ENCODE measurements at places on chromosomes 7 and 10. TPM values are rescaled to one million over a fixed set of nuclear protein-coding genes. Genes with fewer than 3 reads are reported as not detected.

GRCh38 chr7:128055637-128056036 lies 24.4 kb upstream of the LRRC4 start:
- DNase-seq, result no peak

GRCh38 chr10:59937720-59938119 lies 31.4 kb upstream of the CCDC6 start:
- no peak for DNase-seq

GRCh38 chr10:77377678-77378352 lies 259.8 kb downstream of the KCNMA1 start:
- no peak for DNase-seq

DNA sequence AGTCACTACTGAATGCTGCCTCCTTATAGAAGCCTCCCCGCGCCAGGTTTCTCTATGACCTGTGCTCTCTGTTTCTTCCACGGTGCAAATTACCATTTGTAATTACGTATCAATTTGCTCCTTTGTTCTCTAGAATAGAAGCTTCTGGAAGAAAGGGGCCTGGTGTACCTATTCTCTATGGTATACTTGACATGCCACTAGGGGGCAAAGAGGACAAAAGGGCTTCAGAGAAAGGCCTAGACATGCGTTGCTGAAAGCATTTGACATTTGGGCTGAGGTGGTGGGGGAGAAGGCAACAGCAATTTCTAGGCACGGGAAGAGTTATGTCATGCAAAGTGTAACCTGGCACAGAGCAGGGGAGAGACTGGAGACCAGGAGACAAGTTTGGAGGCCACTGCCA lies 148.7 kb downstream of the WDR11 start:
- no peak for DNase-seq

DNA sequence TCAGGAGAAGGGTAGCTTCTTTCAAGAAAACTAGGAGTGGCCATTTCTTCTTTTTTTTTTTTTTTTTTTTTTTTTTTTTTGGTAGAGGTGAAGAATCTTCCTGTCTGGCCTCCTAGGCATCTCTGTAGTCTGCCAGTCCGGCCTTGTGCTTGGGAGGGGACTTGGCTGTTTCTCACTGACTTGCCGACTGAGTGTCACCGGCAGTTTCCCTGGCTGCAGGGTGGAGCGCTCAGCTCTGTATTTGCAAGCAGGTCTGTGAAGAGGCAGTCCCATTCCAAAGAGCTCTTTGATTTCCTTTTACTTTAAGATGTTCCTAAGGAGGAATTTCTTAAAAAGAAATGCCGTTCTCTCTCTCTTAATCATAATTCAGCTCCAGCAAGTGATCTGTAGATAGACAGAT lies 212.6 kb downstream of the ADRA2A start:
- no peak for DNase-seq

- DNase-seq, result no peak
Measured at GRCh38 chr10:75127471-75127870, 16.0 kb downstream of the SAMD8 start.

DNA sequence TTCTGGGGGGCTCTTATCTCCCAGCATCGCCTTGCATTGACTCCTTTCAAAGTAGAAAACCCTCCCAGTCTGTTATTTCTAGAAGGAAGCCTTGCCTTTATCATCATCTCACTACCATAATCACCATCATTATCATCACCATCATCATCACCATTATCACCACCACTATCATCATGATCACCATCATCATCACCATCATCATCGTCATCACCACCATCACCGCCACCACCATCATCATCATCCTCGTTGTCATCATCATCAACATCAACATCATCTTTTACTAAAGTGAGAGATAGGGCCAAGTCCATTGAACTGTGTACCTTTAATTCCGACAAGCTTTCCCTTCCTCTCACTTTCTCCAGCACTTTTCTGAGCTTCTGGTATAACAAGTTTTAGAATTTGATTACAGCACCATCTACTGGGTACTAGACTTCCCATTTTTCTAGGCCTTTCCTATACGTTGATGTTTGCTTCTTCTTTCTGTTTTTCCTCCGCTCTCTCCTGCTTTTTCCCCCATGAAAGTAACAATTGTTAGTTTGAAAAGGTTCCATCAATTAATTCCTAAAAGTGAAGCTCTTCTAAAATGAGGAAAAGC lies 226.4 kb downstream of the BUB3 start:
- no peak for DNase-seq

DNA sequence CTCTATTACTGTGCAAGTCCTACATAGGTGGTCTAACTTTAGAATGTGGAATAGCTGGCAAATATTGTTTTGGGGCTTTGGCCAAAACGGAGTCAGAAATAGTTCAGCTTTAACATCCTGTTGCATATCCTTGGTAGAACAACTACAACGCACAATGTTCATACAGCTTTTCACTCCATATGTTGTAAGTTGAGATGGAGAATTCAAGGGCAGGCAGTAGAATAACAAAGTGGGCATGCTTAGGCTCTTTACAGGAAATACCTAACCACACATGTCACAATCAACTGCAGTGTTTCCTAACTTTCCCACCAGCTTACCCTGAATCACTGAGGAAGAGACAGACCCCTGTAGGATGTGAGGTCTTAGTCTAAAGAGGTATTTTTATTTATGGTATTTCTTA lies 122.3 kb downstream of the PPP1R3A start:
- no peak for DNase-seq

DNA sequence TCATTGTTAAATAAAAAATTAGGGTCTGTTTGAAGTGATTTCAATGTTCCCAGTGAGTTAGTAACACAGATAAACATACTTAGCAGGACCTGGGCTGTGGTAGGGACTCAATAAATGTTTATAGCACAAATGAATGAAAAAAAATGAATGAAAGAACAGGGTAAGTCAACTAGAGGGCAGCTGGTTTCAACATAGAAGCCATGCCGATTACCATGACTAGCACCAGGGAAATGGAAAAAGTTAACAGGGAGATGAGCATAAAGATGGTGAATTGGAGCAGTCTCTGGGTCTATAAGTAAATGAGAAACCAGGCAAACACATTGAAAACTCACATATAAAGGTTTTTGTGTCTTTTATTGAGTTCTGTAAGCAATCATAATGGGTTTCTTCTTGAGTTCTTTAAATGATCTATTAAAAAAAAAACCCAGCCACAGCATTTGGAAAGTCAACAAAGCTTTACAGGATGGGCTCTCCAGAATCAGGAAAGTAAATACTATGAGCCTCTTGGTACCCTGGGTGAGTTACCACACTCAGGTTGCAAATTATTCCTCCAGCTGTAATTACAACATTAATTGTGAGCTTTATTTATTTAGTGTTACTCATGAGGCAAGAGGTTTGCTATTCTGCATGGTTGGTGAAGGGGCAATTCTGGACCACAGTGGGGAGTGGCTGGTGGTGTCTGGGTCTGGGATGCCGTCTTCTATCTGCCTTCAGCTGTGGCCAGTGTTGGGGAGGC lies 46.1 kb upstream of the MTPN start:
- no peak for DNase-seq

HMX3 gene
- total RNA-seq, result 0.27 TPM

GDF2 gene
- not detected for total RNA-seq

IQUB gene
- 0.96 TPM for total RNA-seq

COMTD1 gene
- total RNA-seq, result 32.5 TPM

C10orf67 gene
- total RNA-seq, result 0.11 TPM

TFR2 gene
- 5.7 TPM for total RNA-seq
